ENCODE measurements at places on chromosomes 1 and 21.

DNA sequence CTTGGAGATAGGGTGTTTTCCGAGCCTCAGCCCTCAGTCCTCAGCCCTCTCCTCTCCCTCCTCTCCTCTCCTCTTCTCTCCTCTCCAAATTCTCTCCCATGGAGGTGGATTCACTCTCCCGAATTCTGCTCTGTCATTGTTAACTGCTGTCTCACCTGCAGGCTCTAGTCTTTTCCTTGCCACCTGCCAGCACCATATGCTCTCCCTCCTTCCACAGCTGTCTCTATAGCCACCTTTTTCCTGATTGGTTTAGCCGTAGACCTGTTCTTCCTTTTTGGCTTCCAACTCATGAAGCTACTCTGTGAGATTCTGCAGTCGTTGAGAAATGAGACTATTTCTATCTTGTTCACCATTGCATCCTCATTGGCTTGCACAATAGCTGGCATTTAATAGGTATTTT lies 19.7 kb downstream of the COG2 start:
- DNase-seq = no peak

GRCh38 chr1:51268634-51269033 lies 32.6 kb downstream of the RNF11 start:
- DNase-seq = no peak

GRCh38 chr1:156356875-156357534 lies 12.0 kb upstream of the RHBG start:
- DNase-seq = peak; percentile 27

GRCh38 chr21:45102391-45102932 lies 28.1 kb downstream of the ADARB1 start:
- no peak for DNase-seq

DNA sequence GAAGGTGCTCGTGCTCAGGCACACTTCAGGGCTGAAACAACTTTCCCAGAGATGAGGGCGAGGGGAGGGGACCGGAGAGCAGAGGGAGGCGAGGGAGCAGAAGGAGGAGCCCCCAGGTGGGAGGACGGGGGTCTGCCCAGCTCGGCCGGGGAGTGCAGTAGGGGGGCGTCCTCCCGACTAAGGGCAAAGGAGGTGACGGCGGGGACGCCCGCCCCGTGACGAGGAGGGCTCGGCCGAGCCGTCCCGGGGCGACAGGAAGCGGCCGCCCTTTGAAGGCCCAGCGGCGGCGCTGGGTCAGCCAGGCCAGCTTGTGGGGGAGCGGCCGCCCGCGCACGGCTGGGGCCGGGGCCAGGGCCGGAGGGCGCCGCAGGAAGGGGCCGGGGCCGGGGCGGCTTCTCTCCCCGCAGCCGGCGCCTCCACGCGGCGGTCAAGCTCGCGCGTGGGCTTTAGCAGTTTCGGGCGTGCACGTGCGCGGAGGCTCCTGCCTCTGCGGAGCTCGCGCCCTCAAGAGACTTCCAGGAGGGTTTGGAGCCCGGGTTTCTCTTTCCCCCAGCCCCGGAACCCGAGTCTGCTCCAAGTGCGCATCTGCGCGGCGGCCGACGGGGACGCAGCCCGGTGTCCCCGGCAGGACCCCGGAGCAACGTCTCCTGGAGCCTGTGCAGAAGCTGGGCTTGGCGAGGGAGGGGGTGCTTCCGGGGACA lies 100.8 kb upstream of the SLC45A1 start:
- no peak for DNase-seq

GRCh38 chr1:92851729-92852128 lies 19.9 kb downstream of the RPL5 start:
- no peak for DNase-seq

Measured in stimulated activated CD8-positive, alpha-beta memory T cell treated with anti-CD3 and anti-CD28 coated beads, Interleukin-15, amount 100 ng/mL, for 24 hours (primary cell).